ENCODE measurements at places on chromosomes 12 and 14.

DNA sequence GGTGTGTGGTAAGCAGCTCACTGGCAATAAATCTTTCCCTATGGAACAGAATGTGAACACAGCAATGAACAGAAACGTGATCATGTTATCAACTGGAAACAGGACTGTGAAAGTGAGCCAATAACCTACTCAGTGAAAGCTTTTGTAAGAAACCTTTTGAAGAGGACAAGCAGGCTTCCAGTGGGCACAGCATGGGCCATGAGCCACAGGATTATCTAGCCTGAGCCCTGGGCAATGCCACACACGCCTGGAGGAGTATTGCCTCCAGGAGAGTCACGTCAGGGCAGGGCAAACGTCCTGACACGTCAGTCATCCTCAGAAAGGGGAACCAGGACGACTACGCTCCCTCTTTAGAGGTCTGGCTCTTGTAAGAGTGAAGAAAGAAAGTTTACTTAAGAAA lies 32.3 kb downstream of the NRDE2 start:
- ATAC-seq: no peak

DNA sequence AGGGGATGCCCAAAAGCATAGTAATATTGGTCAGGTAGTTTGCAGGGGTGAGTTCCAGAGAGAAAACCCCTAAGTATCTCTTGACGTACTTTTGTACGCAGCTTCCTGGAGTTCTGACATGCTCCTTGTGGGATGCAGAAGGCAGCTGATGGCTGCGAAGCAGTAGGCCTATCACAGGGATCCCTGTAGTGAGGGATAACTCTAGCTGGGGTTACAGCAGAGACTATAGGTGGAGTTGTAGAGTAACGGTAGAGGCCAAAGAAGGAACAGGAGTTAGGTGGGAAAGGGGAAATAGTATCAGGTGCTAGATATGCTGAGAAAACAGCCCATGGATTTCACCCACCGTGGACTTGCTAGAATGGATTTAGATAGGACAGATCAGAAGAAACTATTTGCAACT lies 37.3 kb downstream of the MGST1 start:
- no peak for ATAC-seq

DNA sequence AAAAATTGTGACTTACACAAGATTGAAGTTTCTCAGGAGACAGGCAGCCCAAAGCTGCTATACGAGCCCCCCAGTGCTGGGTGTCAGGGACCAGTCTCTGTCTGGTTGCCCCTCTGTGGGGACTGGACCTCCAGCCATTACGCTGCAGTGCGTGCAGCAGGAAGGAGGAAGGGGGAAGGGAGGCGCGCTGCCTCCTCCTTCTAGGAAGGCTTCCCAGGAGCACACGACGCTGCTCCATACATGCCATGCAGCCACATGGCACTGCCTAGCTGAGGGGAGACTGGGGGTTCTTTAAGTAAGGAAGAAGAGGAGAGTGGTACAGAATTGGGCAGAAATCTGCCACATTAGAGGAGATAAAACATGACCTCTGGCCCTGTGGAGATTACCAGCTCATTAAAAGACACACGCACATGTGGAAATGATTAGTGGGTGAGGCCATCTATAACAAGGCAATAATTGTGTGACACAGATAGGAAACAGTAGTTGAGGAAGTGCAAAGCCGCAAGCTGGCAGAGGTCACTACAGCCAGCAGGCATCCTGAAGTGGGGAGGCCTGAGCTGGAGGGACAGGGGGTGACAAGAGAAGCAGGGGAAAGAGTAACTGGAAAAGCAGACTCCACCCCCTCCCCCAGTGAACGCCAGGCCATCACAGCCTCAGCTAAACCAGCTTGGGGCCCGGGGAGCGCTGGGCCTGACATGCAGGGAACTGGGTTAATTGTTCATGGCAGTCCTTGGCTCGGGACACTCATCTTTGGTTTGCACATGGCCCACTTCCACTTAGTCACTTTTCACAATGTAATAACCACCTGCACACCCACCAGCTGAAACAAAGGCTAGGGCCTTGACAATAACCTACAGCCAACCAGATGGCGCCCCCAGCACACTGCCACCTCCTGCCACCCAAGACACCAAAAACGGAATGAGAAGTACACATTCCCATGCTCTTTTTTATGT lies 39.6 kb downstream of the CCDC88C start:
- ATAC-seq: peak; percentile 69

DNA sequence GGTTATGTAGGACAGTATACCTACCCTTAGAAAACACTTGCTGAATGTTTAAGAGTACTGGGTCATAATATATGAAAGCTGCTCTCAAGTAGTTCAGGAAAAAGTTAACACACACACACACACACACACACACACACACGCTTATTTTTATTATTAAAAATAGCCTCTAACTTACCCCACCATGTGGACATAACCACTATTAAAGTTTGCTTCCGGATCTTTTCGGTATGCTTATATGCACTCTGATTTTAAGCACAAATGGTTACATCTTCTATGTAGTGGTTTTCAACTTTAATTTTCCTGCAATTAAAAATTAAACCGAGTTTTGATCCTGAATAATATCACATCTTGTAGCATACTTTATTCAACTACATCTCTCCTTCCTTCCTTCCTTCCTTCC lies 84.9 kb upstream of the TRAF3 start:
- ATAC-seq: no peak

- no peak for ATAC-seq
Measured at GRCh38 chr12:53115891-53116648, 12.8 kb downstream of the SOAT2 start.

DNA sequence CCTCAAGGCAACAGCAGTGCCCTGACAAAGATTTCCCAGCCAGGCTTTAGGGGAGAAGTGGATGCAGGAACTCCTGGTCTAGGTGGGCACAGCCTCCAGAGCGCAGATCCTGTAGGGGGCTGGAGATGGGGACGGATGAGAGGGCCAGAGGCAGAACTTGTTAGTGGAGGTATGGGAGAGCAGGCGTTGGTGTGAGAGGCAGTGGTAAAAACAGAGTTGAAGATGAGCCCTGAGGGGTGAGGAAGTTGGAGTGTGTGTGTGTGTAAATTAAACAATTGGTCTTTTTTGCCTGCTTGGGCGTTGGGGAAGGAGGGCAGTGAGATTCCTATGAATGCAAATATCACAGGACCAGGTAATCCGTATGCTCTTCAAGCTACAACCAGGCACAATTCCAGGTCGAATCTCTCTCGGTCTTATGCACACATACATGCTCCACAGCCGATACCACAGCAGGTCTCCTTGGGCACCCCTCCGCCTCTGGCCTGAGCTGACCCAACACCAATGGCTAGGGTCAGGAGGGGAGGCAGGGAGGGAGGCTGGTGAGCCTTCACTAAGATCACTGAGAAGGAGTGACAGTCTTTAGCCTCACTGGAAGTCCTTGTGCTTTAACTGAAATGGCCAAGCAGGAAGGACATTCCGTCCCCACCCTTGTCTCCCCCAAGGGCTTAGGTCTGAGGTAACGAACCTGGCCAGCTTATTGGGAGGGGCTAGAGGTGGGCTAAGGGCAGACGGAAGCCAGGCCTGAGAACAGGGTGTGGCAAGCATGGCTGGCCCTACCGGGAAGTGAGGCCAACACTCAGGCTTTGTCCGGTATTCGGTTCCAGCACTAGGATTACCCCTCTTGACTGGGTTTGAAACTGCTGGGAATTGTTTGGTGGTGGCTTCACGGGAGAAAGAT lies 1.5 kb upstream of the KRT7 start:
- ATAC-seq: no peak

DNA sequence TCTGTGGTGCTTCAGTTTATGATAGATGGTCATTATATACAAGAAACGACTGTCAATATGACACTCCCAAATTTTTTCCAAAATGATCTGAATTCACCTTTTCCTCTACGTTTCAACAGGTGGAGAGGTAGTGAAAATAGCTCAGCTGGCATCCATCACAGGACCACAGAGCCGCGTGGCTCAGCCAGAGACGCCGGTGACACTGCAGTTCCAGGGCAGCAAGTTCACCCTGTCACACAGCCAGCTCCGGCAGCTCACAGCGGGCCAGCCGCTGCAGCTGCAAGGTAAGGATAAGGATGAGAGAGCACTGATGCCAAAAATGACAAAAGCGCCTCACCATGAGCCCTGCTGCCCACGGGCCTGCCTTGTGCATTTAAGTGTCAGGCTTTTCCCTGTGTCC lies 73.9 kb downstream of the EP400 start:
- no peak for ATAC-seq

GRCh38 chr14:66101662-66102061 lies 384.5 kb upstream of the CCDC196 start:
- no peak for ATAC-seq

GRCh38 chr14:90867501-90867900 lies 51.3 kb upstream of the TTC7B start:
- ATAC-seq: no peak

GRCh38 chr14:99684410-99684934 lies 374 bp downstream of the CYP46A1 start:
- no peak for ATAC-seq

- 0 out of 3 replicates have a peak, but pooled peaks have one; percentile 24 for ATAC-seq
Measured at GRCh38 chr12:82746668-82747067, 60.0 kb downstream of the TMTC2 start.

GRCh38 chr12:144650-145284 lies 69.2 kb downstream of the SLC6A12 start:
- ATAC-seq: no peak

DNA sequence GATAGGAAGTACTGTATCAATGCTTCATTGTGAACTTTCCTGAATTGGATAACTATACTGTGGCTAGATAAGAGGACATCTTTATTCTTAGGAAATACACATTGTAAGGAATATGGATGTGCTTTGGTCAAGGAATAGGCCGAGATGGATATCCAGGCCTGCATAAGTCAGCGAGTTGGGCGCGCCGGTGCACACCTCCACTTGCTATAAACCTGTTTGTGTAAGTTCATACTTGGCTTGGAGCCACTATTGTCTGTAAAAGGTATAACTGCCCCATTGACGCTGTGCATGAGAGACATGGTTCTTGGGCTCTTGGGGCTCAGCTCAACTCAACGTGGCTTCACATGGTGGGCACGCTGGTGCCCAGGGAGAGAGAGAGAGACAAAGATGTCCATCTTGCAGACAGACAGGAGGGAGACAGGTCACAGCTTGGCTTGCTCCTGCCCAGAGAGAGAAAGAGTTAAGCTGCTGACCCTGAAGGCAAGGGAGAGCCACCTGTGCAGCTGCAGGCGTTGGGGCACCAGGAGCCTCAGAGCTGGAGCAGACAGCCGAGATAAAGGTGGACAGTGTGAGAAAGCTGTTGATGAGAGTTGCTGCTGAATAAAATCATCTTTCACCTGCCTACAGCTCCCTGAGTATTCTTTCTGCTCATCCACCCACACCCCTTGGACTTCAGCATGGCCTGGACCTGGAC lies 34.1 kb upstream of the COCH start:
- no peak for ATAC-seq

DNA sequence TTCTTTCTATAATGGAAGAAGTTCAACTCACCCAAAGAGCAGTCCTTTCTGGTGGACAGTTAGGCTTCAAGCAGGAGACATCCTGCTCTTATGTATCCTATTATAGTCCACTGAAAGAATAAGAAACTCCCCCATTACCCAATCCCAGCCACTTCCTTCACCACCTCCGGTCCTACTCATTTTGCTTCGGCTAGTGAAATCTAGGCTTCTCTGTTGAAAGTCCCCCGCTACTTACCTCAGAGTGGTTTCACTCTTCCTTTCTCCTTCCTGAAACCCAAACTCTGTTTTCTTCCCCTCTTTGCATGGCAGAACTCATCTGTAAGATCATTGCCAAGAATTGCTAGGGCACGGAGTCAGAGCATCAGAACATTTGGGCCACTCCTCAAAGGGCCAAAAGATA lies at the start of gene GPR84:
Gene GPR84, minus strand, starts transcription at position 74 of the 400 bp plus-strand sequence. CDS start 635 bp downstream, outside the sequence.
- no peak for ATAC-seq

DNA sequence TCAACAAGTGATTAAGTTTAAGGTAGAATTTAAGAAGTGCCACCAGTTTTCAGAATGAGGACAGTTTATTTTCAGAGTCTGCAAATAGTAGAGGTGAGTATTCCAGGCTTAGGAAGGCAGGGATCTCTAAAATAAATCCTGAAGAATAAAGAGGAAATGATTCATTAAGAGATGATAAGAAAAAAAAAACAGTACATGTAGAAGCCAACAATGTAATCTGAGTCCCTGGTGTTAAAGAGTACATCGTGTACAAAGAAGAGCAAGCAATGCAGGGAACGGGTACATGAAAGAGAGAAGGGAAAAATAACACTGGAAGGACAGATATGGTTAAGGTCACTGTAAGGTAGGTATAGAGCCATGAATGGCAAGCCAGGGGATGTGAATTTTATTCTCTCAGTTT lies 95.2 kb upstream of the FOXG1 start:
- no peak for ATAC-seq

DNA sequence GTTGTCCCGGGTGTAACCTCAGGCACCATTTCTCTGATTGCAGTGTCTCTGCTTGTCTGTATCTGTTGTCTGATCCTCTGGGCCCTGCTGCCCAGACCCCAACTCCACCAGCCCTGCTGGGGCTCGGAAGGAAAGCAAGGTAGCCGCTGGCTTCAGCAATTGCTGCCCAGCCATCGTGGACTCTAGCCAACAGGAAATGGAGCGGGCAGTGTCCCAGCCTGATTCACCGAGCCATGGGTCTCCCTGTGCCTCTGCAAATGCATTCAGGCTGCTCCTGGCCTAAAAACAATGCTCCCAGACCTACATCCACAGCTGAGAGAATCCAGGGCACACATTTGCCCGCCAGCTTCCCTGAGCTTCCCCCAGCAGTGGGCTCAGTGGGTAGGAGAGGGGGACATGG lies 9.2 kb downstream of the TUNAR start:
- peak; percentile 86 for ATAC-seq

- ATAC-seq: no peak
Measured at GRCh38 chr12:129886541-129886940, 17.3 kb downstream of the TMEM132D start.

DNA sequence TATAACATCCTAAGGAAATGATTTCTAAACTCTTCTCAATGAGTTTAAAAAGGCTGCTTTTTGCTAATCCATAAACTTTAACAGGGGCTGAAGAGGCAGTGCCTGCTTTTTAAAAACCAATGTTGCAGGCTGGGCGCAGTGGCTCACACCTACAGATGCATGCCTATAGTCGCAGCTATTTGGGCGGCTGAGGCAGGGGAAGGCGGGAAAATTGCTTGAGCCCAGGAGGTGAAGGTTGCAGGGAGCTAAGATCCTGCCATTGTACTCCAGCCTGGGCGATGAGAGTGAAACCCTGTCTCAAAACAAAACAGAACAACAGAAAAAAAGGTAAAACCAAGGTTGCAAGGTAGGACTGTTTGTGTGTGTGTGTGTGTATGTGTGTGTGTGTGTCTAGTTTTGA lies 531.2 kb downstream of the DIO2 start:
- no peak for ATAC-seq

DNA sequence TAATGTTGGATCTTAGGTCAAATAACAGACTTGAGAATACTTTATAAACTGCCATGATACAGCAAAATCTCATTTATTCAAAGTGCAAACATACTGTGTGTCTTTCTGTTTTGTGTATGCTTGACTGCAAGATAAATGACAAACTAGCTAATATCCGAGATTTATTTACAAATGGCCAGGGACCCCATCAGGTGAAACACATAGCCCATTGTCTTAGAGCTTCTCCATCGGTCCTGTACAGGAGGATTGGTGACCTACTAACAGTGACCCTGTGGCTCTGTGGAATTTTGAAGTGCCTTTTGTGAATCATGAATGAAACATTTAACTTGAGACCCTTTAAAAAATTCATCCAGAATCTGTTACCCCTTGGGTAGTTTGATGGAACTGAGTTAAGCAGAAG lies 27.1 kb downstream of the SLC25A29 start:
- ATAC-seq: no peak

- ATAC-seq: no peak
Measured at GRCh38 chr14:90759370-90760077, 56.7 kb downstream of the TTC7B start.
